Keratinocyte (primary cell): ENCODE measurements at places on chromosomes 6 and 20. TPM values are rescaled to one million over a fixed set of nuclear protein-coding genes. Genes with fewer than 3 reads are reported as not detected.

DNA sequence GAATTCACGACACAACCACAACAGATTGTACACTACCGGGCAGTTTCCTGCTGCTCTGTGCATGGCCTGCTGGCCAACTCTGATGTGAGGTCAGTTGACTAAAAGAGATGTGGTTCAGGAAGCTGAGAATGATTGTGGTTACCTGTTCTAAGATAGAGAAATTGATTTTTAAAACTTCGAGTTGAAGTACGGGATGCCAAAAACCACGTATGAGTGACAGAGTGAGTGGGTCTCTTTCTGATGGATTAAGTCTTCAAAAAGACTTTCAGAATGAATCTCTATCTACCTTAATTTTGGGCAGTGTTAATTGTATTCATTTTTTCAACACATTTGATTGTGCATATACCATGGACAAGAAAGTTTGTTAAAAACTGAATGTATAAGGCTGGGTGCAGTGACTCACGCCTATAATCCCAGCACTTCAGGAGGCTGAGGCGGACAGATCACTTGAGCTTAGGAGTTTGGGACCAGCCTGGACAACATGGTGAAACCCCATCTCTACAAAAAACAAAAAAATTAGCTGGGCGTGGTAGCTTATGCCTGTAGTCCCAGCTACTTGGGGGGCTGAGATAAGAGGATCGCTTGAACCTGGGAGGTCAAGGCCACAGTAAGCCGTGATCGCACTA, 121.2 kb downstream of the SGK1 start:
- no peak for DNase-seq

GRCh38 chr6:19968201-19968600, 131.0 kb downstream of the ID4 start:
- no peak for DNase-seq

DNA sequence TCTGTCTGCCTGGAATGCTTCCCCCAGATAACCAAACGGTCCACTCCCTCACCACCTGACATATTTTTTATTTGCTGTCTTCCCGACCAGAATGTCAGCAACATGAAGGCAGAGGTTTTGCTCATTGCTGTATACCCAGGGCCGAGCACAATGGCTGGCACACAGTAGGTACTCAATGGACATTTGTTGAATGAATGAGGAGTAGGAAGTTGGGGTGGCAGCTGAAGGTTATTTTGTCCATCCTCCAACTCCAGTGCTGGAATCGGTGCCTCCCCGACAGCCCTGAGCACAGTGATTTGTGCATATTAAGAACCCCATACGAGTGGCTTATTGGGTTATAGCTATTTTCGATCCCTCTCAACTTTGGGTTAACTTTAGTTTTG, 10.3 kb downstream of the DUSP15 start:
- DNase-seq = no peak

- no peak for DNase-seq
Observed at GRCh38 chr20:60806354-60806753, 445.7 kb upstream of the CDH4 start.

MYB gene
- polyA plus RNA-seq = 0.04 to 0.06 TPM in 2 of 3 replicates, not detected in the other
